D721Med (cell line): ENCODE measurements at places on chromosomes 1 and 21.

DNA sequence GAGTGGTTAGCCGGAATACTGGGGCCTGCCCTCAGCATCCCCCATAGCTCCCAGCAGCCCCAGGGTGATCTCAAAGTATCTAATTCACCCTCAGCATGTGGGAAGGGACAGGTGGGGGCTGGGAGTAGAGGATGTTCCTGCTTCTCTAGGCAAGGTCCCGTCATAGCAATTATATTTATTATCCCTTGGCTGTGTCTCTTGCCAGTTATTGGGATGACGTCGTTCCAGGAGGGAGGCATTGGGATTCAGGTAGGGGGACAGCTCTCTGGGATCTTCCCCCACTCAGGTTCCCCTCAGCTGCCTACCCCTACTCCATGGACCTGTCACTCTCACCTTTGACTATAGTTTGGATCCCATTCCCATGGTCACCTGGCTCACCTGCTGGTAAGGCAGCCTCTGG lies 11.9 kb upstream of the PEAR1 start:
- DNase-seq, result no peak

DNA sequence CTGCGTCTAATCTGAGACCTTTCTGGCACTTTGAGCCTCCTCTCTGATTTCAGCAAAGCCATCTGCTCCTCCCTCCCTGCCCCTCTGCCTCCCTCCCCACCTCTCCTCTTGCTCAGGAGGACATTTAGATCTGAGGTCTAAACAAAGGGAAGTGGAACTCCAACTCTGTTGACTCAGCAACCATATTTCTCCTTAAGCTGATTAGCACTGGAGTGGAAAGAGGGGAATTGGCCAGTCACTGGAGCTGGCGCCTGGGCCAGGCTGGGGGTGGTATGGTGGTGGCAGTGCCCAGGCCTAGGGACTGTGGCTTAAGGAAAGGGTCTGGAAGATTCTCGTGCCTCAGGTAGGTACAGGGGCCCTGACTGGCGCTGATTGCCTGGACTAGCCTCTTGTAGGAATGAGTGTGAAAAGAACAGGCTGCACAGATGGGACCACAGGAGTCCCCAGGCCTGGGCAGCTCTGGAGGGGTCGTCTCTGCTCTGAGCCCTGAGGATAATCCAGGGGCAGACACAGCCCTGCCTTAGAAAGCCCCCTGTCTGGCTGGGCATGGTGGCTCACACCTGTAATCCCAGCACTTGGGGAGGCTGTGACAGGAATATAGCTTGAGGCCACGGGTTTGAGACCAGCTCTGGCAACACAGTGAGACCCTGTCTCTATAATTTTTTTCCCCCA lies 11.9 kb downstream of the SH2D2A start:
- peak; percentile 63 for DNase-seq

DNA sequence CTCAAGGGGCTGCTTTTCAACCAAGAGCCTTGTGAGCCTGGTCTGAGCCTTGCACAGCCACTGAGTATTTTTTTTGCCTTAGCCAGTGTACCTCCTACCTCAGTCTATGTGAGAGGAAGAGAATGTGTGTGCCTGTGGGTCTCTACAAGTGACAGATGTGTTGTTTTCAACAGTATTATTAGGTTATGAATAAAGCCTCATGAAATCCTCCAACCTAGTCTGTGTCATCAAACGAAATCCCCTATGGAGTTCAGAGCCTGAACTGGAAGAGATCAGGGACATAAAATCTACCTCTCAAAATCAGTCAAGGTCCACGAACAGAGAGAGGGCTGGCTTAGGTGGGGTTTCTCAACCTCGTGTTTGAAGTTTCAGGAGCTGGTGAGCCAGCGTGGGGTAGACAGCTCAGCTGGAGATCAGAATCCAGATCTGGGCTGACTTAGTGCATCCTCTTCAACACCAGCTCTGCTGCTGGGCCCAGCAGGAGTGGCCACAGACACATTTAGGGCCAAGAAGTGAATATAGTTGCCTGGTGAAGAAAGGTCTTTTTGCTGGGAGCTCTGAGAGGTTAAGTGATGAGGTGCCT lies 8.2 kb downstream of the XKR8 start:
- no peak for DNase-seq

DNA sequence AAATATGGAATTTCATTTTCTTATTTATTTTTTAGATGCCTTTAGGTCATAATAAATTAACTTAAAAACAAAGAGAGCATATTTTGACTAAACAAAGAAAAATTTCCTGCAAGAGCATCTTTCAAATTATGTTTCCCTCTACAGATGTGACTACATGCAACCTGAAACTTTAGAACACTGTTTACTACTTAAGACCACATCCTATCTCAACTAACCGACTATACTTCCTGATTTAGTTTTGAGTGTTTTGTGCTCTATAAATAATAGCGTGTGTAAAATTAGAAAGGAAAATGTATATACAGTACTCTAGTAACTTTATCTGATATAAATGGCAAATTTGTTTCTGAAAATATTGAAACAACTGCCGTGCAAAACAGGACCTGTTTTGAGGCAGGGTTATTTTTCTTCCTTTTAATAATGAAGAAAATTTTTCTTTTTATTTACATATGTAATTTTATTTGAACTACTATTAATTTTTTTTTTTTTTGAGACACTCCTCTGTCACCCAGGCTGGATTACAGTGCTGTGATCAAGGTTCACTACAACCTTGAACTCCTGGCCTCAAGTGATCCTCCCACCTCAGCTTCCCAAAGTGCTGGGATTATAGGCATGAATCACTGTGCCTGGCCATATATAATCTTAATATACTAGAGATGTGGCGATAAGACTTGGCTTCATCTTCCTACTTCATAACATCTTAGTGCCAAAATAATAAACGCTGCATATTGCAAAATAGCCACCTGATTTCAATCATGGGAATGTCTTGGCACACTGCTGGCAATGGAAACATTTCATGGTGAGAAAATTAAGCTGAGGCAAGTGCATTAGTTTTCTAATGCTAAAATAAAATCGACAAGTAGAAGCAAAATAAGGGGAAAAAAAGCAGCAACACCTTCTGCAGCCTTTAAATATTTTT lies 12.3 kb downstream of the ZRANB2 start:
- DNase-seq, result no peak

GRCh38 chr1:71228742-71229365 lies 148.0 kb upstream of the ZRANB2 start:
- no peak for DNase-seq

GRCh38 chr1:21655748-21656147 lies 13.4 kb downstream of the RAP1GAP start:
- DNase-seq, result no peak

- DNase-seq, result no peak
Measured at GRCh38 chr1:200243042-200243437, 166.8 kb downstream of the ZNF281 start.

DNA sequence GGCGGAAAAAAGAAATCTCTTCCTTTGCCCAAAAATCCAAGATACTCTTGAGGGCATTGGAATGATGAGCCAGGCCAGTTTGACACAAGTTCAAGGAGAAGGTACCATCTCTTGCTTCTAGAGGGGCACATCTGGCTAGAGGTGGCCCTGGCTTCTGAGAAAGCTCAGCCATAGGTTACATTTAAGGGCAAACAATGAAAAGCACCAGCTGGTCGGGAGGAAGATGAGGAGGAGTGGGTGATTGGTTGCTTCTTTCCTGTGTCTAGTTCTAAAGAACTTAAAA lies 132.0 kb downstream of the DHRS3 start:
- DNase-seq, result no peak

GRCh38 chr1:27557596-27558340 lies 46.2 kb downstream of the AHDC1 start:
- no peak for DNase-seq

DNA sequence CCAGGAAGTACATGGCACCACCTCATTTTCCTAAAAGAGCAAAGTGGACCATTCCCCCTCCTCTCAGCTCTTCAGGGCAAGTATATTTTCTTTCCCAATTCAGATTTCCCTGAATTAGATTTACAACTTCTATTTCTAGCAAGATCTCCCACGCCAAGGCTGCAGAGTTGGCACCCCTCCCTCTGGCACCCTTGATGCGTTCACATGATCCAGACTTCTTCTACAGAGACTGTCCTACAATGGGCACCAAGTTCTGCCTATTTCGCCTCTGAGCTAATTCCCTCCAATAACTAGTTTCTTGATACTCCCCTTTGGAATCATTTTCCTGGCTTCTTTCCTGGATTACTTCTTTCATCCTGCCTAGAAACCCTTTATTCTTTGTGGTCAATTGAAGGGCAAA lies 122.0 kb downstream of the CDC7 start:
- no peak for DNase-seq

DNA sequence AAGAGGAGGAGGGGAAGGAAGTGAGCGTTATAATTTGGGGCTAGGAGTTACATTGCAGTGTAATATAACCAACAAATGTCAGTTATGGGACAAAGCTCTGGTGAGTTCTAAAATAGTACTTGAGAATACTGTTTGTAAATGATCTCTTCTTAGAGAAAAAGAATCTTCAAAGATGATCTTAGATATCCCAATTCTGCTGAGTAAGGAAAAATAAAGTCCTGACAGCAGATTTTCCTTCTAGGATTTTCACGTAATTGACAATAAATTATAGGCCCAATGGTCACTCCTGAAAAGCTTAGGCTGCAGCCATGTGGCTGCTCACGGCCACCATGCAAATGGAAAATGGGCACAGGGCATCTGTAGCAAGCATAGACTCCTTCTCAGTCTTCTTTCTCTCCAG lies 241.6 kb downstream of the SIPA1L2 start:
- no peak for DNase-seq
